Activated gamma-delta T cell (primary cell): ENCODE measurements at places on chromosomes 6 and 20.

DNA sequence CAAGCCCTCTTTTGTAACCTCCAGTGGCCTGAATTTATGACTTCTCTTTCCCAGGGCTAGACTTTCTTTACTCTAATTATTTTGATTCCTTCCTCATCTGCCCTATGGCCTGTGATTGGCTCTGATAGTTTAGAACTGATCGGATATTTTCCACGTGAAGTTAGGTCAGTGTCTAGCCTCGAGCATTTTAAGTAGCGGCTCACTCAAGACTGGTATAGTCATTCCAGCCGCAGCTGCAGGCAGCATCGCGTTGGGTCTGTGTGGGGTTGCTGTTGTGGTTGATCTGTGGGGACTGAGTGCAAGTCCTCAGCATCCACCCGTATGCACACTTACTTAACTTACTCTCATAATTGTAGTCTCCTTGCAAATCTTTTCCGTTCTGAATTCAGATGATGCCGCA, 105.7 kb downstream of the SMOC2 start:
- no peak for DNase-seq

DNA sequence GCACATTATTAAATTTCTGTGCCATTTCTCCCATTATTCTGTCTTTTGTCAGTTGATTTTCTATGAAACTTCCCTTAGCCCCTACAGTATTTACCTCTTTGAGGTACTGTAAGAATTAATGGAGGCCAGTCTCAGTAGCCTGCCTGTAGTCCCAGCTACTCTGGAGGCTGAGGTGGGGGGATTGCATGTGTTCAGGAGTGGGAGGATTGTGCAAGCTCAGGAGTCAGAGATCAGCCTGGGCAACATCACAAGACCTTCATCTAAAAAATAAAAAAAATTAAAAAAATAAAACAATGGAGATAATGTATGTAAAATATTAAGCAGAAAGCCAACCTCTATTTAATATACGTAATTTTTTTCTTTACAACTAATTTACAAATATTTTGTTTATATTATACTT, 77.8 kb downstream of the OR2B2 start:
- DNase-seq: no peak

DNA sequence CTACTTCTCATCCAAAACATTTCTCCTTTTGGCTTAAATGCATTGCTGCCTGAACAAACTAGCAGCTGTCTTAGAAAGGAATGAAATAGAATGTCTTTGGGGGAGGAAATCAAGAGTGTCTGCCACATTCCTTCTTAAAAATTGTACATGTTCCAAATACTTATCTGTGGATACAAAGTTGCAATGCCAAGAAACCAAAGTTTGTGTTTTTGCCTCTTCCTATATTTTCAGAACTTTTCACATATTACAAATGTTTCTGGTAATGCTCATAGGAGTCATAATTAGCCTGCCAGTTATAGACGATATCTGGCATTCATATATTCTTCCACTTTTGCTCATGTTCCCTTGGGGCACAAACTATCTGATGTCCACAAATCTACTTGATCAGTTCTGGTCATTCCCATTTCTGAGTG, 165.5 kb upstream of the BMP5 start:
- DNase-seq: no peak

DNA sequence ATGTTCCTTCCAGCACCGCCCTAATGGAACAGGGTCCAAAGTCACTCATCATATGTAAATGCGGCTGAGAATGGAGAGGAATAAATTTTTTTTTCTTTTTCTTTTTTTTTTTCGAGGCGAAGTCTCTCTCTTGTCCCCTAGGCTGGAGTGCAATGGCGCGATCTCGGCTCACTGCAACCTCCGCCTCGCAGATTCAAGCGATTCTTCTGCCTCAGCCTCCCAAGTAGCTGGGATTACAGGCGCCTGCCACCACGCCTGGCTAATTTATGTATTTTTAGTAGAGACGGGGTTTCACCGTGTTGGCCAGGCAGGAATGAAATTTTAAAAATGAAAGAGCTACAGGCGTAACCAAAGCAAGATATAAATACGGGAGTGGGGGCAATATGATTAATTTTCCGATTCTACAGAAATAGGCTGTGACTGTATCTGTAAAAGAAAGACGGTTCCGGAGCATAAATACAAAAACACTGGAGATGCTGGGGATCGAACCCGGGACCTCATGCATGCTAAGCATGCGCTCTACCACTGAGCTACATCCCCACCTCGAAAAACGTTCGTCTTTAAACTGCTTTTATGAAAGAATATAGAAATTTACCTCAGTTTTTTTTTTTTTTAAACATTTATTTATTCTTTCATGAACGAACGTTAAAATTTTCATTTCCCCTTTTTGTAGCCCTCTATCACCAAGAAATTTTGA, 132.2 kb downstream of the GPX5 start:
- DNase-seq: no peak

GRCh38 chr6:20403766-20404640, 2.3 kb downstream of the E2F3 start:
- DNase-seq: no peak

DNA sequence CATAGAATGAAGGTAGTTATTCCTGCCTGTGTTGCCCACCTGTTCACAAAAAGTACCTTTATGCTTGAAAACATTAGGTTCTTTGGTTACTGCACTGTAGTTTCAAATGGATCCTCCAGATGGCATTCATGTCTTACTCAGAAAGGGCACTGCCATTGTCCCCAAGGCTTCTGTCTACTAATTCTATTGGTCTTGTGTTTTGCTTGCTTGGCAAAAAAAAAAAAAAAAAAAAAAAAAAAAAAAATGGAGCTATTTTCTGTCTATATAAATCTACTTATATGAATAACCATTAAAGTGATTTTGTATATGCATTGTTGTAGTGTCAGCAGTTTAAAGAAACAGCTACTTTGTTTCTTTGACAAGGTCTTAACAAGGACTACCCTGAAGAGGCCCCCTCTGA, 12.7 kb upstream of the EFHC1 start:
- DNase-seq: no peak

GRCh38 chr20:33475381-33476152, 14.3 kb upstream of the CBFA2T2 start:
- DNase-seq: no peak

DNA sequence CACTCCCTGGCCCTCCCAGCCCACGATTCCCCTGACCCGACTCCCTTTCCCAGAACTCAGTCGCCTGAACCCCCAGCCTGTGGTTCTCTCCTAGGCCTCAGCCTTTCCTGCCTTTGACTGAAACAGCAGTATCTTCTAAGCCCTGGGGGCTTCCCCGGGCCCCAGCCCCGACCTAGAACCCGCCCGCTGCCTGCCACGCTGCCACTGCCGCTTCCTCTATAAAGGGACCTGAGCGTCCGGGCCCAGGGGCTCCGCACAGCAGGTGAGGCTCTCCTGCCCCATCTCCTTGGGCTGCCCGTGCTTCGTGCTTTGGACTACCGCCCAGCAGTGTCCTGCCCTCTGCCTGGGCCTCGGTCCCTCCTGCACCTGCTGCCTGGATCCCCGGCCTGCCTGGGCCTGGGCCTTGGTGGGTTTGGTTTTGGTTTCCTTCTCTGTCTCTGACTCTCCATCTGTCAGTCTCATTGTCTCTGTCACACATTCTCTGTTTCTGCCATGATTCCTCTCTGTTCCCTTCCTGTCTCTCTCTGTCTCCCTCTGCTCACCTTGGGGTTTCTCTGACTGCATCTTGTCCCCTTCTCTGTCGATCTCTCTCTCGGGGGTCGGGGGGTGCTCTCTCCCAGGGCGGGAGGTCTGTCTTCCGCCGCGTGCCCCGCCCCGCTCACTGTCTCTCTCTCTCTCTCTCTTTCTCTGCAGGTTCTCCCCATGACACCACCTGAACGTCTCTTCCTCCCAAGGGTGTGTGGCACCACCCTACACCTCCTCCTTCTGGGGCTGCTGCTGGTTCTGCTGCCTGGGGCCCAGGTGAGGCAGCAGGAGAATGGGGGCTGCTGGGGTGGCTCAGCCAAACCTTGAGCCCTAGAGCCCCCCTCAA, at the start of gene LTA:
TSS of gene LTA (plus strand) at position 249 of the 871 bp plus-strand sequence. CDS start at position 703, 454 bp downstream.
- peak; percentile 66 for DNase-seq

GRCh38 chr6:147530132-147531060, 21.9 kb downstream of the SAMD5 start:
- no peak for DNase-seq

GRCh38 chr6:117280922-117281321, 15.6 kb downstream of the VGLL2 start:
- no peak for DNase-seq

DNA sequence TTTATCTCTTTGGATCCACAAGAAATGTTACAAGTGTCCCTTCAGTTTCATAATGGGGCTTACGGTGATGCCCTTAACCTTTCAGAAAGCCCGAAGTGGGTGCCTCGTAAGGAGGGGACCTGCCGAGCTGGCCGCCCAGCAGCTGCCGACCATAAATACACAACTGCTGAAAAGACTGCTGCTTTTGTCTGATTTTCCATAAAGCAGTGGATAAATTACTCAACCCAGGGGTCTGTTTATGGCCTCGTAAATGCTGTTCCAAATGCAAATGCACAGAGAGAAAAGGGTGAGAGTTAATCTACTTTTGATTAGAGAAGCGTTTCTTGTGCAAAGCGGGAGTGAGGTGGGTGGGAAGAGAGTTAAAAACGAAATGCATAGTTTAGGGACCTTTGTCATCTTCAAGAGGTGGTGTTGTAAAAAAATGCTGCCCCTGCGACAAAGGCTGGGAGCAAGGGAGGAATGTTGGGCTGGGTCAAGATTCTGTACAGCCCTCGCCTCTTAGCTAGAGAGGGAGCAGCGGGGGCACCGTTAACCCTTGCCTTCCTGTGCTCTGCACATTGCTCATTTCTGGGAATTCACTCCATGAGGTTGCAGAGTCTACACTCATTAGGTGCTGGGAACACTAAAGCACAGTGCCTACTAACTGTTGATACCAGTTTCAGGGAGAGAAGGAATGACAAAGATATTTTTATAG, 112.0 kb upstream of the MTHFD1L start:
- DNase-seq: no peak

- peak; percentile 16 for DNase-seq
Observed at GRCh38 chr6:2891768-2892170, 11.3 kb downstream of the SERPINB9 start.
